ENCODE measurements at places on chromosomes 2 and 18.
A peak's percentile ranks its signal among the peaks of the same experiment; 100 is the strongest.

DNA sequence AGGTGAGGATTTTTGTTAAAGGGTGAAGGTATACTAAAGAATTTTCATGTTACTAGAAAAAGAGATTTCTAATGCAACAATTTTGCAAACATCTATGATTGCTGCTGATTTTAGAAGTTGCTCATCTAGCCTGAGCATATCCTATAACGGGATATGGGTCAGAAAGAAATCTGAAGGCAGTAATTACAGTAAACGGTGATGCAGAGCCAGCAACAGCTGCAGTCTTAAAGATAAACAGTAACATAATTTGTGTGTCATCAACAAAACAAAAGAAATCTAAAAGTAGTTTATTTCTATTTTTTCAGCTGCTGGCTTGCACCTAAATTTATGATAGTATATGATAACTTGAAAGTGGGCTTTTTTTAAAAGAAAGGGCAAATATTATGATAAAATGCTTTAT is 215.7 kb downstream of the SLC4A10 start:
- no peak for DNase-seq

GRCh38 chr18:986051-986450 is 81.4 kb downstream of the ADCYAP1 start:
- peak; percentile 51 for DNase-seq

DNA sequence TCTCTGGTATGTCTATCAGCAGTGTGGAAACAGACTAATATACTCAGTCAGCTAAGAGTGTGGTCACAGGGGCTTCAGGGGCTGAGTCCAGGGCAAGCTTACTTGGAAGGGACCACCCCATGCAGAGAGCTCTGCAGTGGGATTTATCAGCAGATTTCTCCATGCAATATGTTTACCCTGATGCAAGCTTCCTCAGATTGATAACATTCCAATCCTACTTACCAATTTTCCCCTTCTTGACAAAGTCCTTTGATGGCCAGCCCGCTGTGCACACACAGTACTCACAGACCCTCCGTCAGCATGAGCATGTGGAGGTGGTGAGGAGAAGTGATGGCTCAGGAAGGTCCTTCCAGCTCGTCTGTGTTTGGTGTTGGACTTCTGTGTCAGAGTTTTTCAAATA is 51.8 kb downstream of the SH3RF3 start:
- DNase-seq: no peak

DNA sequence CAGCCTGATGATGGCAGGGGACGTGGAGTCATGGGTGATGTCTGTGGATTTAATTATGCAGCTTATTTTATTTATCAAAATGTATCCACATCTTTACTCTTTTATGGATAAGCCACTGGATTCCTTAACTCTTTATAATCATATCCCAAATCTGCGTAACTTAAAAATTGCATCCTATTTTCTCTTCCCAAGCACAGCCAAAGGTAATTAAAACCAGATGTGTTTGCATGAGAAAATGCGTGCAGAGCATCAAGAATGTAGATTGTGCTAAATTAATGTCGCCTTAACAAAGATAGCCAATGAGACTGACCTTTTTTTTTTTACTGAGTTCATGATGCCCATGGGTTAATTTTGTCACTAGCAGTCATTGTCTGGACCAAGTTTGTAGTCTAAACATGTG is 10.0 kb downstream of the SH3RF3 start:
- DNase-seq: no peak

GRCh38 chr18:5214583-5215351 is 17.7 kb upstream of the AKAIN1 start:
- no peak for DNase-seq

GRCh38 chr2:80111185-80111584 is 193.4 kb downstream of the LRRTM1 start:
- DNase-seq: no peak

- DNase-seq: no peak
These were observed 44.5 kb upstream of the RMND5A start for GRCh38 chr2:86675511-86676015.

GRCh38 chr2:29376541-29376940 is 261.3 kb downstream of the CLIP4 start:
- DNase-seq: no peak

DNA sequence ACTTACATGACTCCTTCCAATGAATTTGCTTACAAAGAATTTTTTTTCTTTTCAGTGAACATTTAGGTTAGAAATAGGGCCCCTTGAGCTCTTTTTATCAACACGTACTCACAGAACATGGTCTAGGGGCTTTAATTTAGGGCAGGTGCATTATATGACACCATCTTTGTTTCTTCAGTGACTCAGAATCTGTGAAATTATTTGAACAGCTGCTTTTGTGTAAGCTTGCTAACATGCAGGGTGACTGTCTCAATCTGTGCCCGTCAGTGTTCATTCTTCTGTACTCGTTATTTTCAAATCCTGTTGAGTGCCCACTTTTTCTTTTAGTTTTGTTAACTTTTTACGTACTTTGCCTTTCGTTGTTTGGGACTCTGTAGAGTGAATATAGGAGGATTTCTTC is 52.8 kb upstream of the CABYR start:
- DNase-seq: peak; percentile 49
